ENCODE measurements at places on chromosomes 16 and 17.

GRCh38 chr17:76536511-76537287 lies 810 bp downstream of the CYGB start:
- DNase-seq = no peak

- peak; percentile 46 for DNase-seq
These were observed 12.8 kb downstream of the SMIM5 start for GRCh38 chr17:75645889-75646637.

- no peak for DNase-seq
These were observed 123.4 kb downstream of the NTN1 start for GRCh38 chr17:9144502-9145249.

GRCh38 chr16:56140645-56141044 lies 50.6 kb upstream of the GNAO1 start:
- no peak for DNase-seq

DNA sequence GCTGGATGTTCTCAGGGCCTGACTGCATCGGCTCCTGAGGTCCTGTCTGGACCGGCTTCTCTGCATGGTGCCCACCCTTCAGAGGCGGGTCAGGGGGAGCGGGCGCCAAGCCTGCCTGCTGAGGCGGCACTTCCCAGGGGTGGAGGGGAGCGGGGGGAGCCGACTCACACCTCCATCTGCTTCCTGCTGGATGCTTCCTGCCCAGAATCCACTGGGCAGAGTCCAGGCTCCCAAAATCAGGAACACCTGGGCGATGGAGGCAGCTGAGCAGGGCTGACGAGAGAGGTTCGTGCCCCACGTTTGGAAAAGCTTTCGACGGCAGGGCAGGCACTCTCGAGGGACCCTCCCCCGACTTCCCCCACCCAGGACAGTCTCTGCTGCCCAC lies 42.2 kb downstream of the TIMM22 start:
- DNase-seq = no peak

DNA sequence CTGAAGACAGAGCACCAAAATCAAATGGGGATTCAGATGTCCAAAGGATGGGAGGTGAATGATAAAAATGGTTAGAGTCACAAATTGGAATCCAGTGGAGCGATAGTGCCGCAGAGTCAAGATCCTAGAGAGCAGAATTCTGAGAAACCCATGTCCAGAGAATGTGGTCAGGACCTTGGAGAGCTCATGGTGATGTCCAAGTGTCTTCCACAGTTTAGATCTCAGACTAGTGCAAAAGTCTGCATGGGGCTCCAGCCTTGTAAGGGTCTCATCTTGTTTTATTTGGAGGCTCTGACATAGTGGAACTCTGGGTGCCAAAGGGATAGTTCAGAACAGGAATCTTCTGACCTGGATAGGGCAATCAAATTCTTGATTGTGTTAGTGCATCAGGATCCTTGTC lies 245.9 kb upstream of the HSBP1 start:
- DNase-seq = no peak

DNA sequence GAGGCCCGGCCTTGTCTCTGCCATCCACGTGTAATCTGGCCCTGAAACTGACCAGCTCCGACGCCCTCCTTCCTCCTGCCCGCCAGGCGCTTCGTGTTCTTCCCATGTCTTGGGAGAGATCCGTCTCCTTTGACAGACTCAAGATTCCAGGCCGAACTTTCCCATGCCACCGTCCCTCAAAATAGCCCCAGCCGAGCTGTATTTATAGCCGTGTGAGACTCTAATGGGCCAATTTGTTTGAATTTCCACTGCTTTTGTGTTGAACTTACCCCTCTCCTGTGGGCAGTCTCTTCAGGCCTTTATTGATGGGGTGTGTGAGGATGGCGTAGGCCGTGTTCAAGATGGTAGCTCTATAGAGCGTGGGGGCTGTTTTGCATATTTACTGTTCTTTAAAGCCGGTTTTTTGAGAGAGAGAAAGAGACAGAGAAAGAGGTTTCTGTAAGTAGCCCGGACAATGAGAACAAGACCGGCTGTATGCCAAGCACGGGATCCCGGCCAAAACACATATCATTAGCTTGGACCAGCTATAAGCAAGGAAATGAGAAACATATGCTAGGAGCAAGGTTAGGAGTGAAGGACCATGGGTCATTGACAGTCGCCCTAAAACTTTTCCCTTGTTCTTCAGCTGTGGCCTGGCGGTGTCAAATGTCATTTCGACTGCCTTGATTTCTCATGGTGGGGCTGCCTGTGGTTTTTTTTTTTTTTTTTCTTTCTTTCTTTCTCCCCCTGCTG lies 124.5 kb upstream of the ZFHX3 start:
- no peak for DNase-seq

DNA sequence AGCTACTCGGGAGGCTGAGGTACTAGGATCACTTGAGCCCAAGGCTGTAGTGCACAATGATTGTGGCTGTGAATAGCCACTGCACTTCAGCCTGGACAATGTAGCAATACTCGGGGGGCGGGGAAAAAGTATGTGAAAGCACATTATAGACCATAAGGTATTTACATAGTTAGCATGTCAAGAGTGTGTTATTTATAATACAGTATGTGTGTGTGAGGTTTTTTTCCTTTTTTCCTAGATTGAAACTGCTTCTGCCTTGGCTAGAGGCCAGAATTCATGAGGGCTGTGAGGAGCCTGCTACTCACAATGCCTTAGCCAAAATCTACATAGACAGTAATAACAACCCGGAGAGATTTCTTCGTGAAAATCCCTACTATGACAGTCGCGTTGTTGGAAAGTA lies 30.5 kb downstream of the PTRH2 start:
- DNase-seq = no peak

DNA sequence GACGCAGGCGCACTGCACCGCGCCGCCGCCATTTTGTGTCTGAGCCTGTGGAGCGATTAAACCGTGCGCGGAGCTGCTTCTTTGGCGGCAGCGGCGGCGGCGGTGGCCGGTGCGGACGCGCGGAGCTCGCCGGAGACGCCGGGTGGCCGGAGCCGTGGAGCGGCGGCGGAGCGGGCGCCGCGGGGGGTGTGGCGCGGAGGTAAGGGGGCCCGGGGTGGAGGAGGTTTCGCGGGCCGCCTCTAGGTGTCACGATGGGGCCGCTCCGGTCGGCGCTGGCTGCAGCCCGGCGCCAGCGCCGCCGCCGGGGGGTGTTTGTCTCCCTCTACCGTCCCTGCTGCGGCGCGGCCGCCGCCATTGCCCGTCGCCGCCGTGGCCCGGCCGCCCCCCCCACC lies at the start of gene CTCF:
Gene CTCF, plus strand, starts transcription at position 1 of the 392 bp plus-strand sequence. CDS start 48,307 bp downstream, outside the sequence.
- no peak for DNase-seq

GRCh38 chr17:65029605-65030336 lies 26.8 kb downstream of the GNA13 start:
- no peak for DNase-seq

DNA sequence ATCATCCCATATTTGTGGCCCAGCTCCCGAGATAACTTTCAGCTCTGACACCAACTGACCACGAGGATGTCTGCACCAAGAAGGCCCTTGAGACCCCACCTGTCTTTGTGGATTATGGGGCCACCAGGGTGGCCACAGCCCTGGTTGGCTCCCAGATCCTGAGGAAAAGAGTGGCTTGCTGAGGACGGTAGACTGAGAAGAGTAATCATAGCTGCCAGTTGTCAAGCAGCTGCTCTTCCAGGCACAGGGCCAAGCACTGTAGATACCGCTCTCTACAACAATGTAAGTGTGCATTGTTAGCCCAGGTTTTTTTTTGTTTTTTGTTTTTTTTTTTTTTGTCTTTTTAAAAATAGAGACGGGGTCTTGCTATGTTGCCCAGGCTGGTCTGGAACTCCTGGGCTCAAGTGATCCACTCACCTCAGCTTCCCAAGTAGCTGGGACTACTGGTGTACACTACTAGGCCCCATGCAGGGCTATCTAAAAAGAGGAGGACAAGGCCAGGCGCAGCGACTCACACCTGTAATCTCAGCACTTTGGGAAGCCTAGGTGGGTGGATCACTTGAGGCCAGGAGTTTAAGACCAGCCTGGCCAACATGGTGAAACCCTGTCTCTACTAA lies 9.6 kb downstream of the ZNF205 start:
- DNase-seq = no peak

DNA sequence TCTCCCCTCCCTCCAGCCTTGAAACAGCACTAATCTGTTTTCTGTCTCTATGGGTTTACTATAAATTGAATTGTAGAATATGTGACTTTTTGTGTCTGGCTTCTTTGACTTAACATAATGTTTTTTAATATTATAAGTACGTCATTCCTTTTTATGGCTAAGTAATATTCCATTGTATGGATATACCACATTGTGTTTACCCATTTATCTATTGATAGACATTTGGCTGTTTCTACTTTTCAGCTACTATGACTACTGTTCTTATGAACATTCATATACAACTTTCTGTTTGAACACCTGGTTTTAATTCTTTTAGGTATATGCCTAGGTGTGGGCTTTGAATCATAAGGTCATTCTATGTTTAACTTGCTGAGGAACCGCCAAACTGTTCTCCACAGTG lies 961.9 kb downstream of the CDH8 start:
- no peak for DNase-seq

DNA sequence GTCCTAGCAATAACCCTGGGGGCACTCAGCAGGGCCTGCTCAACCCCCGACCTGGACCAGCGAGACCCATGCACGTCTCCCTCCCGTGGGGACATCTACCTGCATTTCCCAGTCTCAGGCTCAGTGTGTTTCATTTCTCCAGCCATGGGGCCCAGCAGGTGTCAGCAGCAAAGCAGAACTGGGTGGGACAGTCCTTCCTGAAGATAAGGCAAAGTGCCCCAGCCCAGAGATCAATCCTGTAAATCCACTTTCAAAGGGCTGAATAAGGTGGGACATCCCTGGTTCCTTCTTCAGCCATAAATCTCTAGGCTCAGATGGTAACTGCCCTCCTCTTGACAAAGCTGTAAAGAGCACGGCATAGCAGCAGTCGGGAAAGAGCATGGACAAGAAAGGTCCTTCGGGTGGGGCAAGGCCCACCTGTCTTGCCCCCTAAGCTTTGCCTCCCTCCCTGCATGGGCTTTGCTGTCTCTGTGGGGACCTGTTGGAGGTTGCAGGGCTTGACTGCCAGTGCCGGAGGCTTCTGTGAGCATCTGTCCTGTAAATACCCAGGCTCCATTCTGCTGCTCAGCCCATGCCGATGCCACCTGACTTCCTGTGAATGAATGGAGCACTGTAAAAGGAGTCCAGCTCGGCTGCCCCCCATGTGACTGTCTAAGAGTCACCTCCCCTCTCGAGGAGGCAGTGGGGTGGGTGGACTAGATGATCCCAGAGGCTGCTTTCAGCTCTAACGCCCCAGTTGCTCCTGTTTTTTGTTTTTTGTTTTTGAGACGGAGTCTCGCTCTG lies 84.8 kb upstream of the TBC1D3K start:
- no peak for DNase-seq

GRCh38 chr17:47959825-47960655 lies 2.4 kb upstream of the PRR15L start:
- no peak for DNase-seq

- DNase-seq = peak; percentile 16
These were observed 790 bp downstream of the CRHR1 start for GRCh38 chr17:45784741-45785479.

DNA sequence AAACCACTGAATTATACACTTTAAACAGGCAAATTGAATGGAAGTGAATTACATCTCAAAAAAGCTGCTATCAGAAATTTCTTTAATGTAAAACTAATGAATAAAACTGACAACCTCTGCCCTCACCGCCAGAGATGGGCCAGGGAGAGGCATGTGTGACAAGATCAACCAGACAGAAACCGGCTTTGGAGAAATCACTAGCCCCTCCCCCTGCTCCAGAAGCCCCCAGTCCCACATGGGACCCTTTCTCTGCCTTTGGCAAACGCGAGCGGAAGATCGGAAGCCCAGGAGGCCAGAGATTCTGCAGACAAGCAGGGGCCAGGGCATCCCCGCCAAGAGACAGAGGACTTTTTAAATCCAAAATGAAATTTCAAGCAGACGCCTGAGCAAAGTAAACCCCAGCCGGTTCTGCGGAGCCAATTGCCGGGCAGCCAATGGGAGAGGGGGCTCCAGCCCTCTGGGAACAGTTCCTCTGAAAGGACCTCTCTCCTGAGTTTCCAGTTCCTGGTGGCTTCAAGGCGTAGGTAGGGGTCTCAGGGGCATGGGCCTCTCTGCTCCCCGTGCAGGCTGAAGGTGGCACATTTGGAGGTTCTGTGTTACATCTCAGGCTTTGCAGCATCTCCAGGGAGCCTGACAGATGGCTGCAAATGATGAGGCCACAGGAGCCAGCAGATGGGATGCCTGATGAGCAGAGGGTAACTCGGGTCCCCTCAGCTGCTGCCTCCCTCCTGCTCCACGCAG lies 118.1 kb downstream of the GSG1L start:
- DNase-seq = no peak

- no peak for DNase-seq
These were observed 85.3 kb upstream of the LGALS9 start for GRCh38 chr17:27545562-27546229.

- DNase-seq = no peak
These were observed 18.8 kb upstream of the PHOSPHO1 start for GRCh38 chr17:49249292-49249794.

DNA sequence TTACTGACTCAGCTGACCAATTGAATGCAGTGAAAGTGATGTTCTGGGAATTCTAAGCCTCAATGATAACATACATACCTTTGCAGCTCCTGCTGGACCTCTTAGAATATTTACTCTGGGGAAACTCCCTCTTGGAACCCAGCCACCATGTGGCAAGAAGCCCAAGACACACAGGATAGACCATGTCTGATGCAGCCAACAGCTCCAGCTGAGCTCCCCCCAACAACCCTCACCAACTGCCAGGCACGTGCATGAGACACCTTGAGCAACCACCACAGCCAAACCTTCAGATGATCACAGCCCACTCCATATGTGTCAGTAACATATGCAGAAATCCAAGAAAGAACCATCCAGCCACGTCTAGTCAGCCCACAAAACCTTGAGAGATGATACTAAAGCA lies 53.0 kb downstream of the XYLT1 start:
- DNase-seq = no peak

GRCh38 chr17:45149669-45150664 lies 1.7 kb downstream of the HEXIM1 start:
- no peak for DNase-seq

GRCh38 chr16:57955572-57956188 lies 15.2 kb downstream of the CNGB1 start:
- DNase-seq = no peak

- DNase-seq = no peak
These were observed 100.7 kb downstream of the LYRM1 start for GRCh38 chr16:21001262-21001661.

- DNase-seq = no peak
These were observed 313.6 kb downstream of the HS3ST4 start for GRCh38 chr16:26005336-26005735.

- no peak for DNase-seq
These were observed 8.0 kb downstream of the PSMD11 start for GRCh38 chr17:32452281-32452680.

- no peak for DNase-seq
These were observed 29.1 kb downstream of the MAP1LC3B start for GRCh38 chr16:87421003-87421912.

- DNase-seq = no peak
These were observed 27.1 kb downstream of the HOXB1 start for GRCh38 chr17:48503747-48504146.
